ENCODE measurements at places on chromosomes 1 and 21.

DNA sequence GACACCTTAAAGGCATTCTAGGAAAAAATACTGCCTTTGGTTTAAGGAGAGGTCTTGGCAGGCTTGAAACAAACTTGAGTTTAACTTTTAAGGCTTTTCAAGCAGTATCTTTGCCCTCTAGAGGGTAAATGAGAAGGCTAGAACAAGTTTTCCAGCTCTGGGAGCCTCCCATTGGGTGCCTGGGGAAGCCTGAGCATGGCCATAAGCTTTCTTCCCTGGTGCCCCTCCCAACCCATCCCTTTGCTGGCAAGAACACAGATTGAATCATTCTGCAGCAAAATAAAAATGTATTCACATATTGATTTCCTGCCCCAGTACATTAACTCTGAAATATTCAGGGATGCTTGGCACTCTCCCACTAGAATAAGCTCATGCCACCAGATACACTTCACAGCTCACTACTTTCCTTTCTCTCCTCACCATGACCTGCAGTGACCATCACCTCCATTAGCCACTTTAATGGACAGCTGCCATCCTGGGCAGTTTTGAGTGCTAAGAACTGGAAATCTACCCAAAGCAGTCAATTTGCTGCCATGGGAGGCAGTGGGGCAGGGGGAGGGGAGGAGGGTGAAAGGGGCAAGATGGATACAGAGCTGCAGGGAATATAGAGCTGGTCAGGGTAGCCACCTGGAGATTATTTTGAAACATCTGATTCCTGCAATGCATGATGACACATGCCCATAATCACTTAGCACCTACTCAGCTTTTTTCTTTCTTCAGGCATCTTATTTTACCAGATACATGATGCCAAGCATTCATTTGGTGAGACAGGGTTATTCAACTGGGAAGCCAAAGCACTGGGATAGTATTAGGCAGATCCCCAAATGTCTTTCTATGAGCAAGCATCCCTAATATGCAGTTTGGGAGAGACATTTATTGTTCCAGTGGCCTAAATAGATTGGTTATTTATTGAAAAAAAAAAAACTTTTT is 140.6 kb downstream of the SYT2 start:
- DNase-seq = no peak

- DNase-seq = peak; percentile 49
These were observed 68.4 kb upstream of the DPYD start for GRCh38 chr1:97989094-97989680.

GRCh38 chr1:153816283-153816889 is 41.2 kb downstream of the SLC27A3 start:
- DNase-seq = no peak

- DNase-seq = no peak
These were observed 3.3 kb upstream of the FMOD start for GRCh38 chr1:203354246-203354645.

GRCh38 chr1:20358761-20359263 is 68.1 kb downstream of the VWA5B1 start:
- no peak for DNase-seq

DNA sequence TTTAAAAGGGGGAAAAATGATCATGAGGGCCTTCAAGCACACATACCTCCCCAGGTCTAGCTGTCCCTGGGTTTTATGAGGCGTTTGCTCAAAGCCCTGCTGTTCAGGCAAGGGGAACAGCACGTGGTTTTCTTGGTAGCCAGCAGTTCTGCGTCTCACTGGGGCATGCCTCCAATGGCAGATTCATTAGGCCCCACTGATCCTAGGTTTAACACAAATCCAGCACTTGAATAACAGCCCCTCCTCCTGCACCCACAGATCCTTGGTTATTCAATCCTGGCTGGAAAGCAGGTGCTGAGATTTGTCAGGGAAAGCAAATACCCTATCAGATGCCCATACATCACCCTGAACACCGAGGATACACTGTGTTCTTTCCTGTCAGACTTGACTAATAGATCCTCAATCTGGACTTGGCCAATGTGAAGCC is 106.4 kb downstream of the ZC3H11B start:
- DNase-seq = no peak

GRCh38 chr1:208778417-208778816 is 534.2 kb upstream of the PLXNA2 start:
- no peak for DNase-seq

DNA sequence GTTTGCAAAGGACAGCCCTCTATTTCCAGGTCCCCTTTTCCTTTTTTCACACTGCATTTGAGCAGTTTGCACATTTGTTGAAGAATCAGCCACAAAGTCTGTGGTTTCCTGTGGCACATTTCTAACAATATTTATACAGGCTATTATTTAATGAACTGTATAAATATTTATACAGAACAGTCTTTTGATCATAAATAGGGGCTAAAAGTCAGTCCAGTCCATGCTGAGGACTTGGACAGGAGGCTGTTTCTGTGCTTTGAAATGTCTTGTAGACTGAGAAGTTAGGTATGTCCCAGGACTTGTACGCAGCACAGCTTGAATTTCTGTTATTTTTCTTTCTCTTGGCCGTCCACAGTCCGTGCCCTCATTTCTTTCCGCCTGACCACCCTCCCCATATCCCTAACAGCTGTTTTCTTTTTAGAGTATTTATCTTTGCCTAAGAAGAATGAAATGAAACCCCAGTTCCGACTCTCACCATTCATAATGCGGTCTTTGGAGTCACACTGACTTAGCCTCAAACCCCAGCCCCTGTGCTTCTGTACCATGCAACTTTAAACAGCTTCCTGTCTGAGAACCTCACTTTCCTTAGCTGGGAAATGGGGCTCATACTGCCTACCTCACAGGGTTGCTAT is 19.7 kb downstream of the FGGY start:
- no peak for DNase-seq

- DNase-seq = no peak
These were observed 87.4 kb upstream of the TTC39A start for GRCh38 chr1:51417496-51418383.

DNA sequence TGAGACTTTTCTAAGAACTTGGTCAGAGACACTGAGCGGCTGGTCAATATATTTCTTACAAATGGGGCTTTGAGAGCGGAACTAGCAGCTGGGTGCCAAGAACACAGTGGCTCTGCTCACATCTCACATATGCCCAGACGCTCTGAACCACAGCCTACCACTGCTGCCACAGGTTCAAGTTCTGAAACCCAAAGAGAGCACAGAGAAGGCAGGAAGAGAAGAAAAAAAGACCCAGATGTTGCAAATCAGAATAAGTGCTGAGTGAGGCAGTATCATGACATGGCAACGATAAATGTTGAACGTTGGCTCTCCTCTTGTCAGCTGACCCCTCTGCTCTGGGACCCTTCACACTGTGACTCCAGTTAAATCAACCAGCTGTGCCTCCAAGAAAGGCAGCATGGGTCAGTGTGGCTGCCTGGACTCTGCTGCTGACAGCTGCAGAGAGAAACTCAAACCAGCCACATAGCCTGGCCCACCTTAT is 26.4 kb downstream of the HIVEP3 start:
- DNase-seq = no peak

GRCh38 chr1:96515430-96515829 is 206.2 kb upstream of the PTBP2 start:
- no peak for DNase-seq

DNA sequence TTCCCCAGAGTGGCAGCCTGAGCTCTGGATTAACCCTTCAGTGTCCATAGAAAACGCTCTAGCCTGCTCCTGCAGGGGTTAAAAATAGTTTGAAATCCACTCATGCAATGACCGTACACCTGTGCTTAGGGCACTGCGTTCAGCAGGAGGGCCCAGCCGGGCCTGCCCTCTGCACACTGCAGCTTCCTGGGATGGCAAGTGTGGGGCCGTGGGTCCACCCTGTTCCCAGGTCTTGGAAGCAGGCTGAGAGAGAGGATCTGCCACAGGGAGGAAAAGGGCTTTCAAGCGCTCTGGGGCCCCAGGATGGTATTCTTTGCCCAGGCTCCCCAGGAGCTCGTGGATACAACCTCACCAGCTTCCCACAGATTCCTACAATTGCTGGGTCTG is 1.5 kb upstream of the S100B start:
- no peak for DNase-seq
